ENCODE measurements at places on chromosomes 3 and 15. TPM values are rescaled to one million over a fixed set of nuclear protein-coding genes. Genes with fewer than 3 reads are reported as not detected.

DNA sequence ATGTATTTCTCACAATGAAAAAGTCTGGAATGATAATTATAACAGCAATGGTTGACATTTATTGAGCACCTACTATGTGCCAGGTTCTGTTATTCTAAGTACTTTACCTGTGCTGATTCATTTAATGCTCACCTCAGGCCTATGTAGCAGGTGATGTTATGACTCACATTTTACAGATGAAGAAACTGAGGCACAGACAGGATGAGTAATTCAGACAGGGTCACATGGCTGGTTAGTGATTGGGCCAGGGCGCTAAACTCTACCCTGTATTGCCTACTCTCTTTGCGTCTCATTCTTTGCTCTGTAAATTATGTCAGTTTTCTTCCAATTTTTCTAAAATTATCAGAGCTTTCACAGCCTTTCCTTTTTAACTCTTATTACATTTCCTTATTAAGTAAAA is 98.3 kb downstream of the PIK3R4 start:
- DNase-seq, result no peak

DNA sequence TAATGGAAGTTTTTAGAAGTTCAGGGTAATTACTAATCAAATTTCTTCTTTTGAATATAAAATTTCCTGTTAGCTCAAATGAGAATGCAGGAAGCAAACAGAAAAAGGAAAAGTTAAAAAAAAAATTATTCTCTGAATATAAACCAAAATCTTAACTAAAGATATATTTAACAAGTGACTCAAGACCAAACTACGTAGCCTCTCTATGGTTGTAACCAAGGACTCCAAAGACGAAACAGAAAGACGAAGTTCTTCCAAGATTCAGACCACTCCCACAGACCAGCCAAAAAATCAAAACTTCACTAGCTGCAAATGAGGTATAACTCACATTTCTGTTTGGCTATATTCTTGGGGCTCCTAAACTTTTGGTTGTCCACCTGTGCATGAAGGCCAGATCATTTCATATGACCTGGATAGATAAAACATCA is 846.5 kb upstream of the ALCAM start:
- no peak for DNase-seq

Gene TPRG1
- total RNA-seq, result 40.6 TPM

Gene TM4SF18
- 4.9 TPM for total RNA-seq

GRCh38 chr3:122235147-122235546 is 51.7 kb downstream of the CASR start:
- DNase-seq, result no peak

- no peak for DNase-seq
These were observed 42.3 kb downstream of the CPN2 start for GRCh38 chr3:194308601-194309449.

GRCh38 chr3:4438296-4438695 is 28.8 kb downstream of the SUMF1 start:
- DNase-seq, result no peak

Gene FANCD2OS
- not detected for total RNA-seq

- DNase-seq, result no peak
These were observed 233.3 kb downstream of the TIGIT start for GRCh38 chr3:114527036-114527644.

DNA sequence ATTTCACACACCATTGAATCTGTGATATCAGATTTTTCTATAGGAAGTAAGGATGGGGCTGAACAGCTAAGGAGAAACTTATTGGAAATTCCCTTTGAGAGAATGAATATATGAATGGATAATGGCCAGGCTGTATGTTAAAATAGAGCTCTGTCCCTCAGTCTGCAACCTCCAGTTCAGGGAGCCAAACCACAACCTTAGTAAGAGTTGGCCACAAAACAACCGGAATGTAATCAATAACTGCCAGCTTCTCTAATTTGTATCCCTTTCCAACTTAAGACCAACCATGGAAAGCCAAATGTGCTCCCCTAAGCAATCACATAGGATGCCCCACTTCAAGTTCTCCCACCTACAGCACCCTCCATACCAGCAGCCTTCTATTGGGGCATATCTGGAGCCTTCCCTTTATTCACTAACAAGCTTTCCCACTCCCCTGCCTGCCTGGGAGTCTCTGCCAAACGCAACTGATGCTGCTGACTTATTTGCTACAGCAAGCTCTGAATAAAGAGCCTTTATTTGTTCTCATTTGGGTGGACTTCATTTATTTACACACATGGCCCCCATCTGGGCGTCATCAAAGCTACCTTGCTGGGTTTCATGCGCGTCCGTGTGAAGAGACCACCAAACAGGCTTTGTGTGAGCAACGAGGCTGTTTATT is 75.4 kb upstream of the LARS2 start:
- no peak for DNase-seq

Gene IGSF10
- 1.9 TPM for total RNA-seq

DNA sequence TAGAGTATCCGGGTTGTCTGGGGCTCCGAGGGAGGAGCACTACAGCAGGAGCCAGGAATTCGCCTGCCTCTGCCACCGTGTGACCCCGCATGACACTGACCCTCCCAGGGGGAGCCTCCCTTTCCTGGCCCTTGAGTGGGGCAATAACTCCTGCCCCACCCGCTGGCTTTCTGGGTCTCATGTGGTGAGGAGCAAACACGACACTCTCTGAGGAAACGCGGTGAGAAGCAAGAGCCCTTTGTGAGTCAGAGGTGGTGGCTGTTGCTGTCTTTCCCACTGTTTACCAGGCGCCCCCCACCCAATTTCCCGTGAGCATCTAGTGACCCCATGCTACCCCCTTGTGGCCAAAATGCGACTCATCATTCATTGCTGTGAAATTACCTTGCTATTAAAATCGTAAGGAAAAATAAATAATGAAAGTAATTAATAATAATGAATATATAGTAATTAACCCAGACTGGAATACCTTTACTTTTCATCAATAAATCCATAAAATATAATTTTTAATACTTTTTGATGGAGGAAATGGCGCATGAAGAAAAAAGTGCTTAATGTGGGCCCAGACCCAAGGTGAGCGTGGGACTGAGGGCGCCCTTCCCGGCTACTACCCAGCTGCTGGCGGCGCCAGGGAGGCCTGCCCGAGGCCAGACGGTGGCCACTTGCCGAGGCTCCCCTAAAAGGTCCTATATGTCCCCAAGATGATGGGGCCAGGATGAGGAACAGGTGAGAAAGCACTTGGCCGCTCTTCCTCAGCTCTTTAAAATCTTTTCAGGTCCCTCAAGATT is 29.3 kb downstream of the CCNL1 start:
- DNase-seq, result peak; percentile 87

- DNase-seq, result no peak
These were observed at the start of gene PLCL2 for GRCh38 chr3:16884748-16885592. PLCL2 (plus strand) TSS chr3:16884955; CDS start chr3:16885040, 85 bp downstream.

DNA sequence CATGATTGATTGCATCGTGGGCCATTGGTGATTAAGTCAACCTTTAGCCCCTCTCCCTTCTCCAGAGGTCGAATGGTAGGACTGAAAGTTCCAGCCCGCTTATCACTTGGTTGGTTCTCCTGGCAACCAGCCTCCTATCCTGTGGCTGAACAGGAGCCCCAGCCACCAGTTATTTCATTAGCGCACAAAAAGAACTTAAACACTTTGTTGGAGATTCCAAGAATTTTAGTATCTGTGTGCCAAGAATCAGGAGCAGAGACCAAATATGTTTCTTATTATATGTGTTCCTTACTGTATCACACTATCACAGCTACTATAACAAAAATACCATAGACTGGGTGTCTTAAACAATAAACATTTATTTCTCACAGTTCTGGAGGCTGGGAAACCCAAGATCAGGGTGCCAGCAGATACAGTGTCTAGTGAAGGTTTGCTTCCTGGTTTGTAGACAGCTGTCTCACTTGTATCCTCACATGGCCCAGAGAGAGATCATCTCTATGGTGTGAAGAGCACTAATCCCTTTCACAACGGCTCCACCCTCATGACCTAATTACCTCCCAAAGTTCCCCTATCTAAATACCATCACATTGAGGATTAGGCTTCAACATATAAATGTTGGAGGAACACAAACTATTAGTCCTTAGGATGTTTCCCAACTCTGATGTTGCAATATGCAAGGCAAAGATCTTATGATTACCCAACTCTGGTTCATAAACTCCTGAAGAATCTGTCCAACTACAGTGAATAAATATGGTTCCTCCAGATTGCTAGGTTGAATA is 30.5 kb upstream of the APH1B start:
- peak; percentile 84 for DNase-seq

DNA sequence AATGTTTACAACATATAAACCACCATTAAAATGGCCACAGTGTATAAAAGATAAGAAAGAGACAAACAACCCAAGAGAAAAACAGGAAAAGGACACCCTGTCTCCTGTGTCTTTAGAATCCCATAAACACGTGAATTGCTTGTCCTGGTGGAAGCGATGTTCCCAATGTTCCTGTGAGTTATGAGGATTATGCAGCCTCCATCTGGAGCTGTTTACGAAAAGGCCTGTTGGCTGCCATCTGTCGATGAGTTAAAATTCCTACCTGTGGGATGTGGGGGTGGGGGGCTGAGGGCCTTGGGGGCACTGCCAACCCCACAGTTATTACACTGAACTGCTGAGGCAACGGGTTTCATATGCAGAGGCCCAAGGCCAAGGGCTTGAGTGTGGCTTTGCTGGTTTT is 13.6 kb downstream of the NISCH start:
- no peak for DNase-seq

GRCh38 chr15:68984586-68984985 is 29.9 kb upstream of the NOX5 start:
- no peak for DNase-seq

Gene EFHB
- total RNA-seq, result 0.80 TPM

Gene MINAR1
- total RNA-seq, result 0.64 TPM

DNA sequence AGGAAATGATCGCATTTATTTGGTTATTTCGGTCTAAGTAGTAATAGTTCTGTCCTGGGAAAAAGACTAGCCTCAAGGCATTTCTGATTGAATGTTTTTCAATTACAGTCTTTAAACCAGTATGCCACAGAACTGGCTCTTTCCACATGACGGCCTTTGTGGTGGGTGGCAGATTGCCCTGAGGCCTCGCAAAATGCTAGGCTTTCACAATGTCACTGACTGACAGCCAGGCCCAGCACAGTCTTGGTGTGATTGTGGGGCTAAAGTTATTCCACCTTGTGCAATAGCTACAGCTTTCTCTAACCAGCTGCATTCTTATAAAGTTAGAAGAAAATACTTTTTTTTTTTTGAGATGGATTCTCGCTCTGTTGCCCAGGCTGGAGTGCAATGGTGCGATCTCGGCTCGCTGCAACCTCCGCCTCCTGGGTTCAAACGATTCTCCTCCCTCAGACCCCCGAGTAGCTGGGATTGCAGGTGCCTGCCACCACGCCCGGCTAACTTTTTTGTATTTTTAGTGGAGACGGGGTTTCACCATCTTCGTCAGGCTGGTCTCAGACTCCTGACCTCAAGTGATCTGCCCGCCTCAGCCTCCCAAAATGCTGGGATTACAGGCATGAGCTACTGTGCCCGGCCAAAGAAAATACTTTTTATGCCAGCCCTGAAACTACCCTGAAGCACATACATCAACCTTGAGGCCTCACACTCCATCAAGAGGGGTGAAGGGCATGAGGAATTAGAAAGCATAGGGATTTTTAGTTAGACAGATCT is 2.5 kb upstream of the ADIPOQ start:
- DNase-seq, result no peak

GRCh38 chr15:78233496-78233895 is 869 bp downstream of the ACSBG1 start:
- DNase-seq, result no peak

GRCh38 chr3:190446573-190447279 is 3.0 kb downstream of the TMEM207 start:
- DNase-seq, result no peak

GRCh38 chr3:50698269-50698668 is 23.5 kb downstream of the DOCK3 start:
- no peak for DNase-seq

GRCh38 chr3:34856081-34856947 is 783.0 kb upstream of the ARPP21 start:
- DNase-seq, result no peak

DNA sequence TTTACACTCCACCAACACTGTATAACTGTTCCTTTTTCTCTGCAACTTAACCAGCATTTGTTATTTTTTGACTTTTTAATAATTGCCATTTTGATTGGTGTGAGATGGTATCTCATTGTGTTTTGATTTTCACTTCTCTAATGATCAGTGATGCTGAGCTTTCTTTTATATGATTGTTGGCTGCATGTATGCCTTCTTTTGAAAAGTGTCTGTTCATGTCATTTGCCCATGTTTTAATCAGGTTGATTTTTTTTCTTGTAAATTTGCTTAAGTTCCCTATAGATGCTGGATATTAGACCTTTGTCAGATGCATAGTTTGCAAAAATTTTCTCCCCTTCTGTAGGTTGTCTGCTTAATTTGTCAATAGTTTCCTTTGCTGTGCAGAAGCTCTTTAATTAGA is 263.0 kb downstream of the MBNL1 start:
- DNase-seq, result no peak

DNA sequence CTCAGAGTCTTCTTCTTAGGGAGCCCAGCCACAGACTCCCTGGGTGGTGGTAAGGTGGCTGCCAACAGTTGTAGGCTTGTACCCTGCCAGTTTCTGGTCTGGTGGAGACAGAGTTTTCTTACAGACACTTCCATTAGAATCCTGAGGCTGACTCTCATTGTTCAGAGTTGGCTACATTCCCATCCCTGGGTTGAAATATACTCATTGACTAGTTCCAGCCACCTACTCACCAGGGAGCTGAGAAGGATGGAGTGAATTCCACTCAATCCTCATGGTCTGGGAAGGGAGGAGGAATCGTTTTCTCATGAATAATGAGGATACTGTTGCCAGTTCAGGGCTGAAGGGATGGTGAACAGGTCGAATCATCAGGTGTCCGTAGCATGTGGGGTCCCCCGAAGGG is 226.5 kb upstream of the PROK2 start:
- DNase-seq, result no peak

Gene PAK6
- 83.9 TPM for total RNA-seq

GRCh38 chr3:197174927-197175326 is 123.5 kb downstream of the DLG1 start:
- no peak for DNase-seq

DNA sequence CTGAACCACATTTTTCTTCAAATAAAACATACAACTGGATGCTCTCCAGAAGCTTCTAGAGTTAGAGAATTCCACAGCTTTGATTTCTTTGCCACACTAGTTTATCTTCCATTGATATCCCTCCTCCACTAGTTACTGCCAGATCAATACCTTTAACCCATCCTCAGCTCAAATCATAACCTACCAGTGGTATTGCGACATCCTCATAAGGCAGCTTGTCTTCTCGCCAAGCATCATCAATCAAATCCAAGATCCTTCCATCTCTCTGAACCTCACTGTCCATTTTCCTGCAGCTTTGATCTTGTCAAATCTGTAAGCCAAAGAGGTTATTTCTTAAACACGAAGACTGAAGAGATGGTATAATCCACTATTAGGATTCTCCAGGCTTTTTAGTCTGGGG is 3.2 kb downstream of the ANAPC13 start:
- DNase-seq, result no peak

Gene ARPIN
- 21.5 TPM for total RNA-seq

Data from lower leg skin (tissue), 4 donors.